ENCODE measurements at places on chromosomes 7 and 10.

DNA sequence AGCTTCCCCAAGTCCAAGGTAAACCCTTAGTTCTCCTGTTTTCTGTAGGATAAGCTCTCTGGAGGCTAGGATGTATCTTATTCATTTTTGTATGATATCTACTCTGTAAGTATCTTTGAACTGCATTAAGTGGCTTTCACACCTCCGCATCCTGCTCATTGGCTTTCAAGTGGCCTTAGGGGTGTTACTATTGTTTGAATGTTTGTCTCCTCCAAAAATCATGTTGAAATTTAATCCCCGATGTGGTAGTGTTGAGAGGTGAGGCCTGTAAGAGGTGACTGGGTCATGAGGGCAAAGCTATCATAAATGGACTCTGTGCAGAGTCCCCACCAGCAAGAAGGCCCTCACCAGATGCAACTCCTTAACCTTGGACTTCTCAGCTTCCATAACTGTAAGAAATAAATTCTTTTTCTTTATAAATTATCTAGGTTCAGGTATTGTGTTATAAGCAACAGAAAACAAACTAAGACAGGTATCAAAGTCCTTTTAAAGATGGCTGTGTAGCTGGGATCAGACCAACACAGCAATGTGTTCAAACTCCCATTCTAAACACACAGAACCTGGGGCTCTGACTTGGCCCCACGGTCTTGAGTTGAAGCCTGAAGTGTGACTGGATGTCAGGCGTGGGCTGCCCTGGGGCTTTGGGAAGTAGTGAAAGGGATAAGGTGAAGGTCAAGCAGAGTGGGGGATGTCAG lies 25.9 kb downstream of the TBXAS1 start:
- no peak for DNase-seq

GRCh38 chr10:121128164-121128563 lies 277.0 kb downstream of the WDR11 start:
- no peak for DNase-seq

DNA sequence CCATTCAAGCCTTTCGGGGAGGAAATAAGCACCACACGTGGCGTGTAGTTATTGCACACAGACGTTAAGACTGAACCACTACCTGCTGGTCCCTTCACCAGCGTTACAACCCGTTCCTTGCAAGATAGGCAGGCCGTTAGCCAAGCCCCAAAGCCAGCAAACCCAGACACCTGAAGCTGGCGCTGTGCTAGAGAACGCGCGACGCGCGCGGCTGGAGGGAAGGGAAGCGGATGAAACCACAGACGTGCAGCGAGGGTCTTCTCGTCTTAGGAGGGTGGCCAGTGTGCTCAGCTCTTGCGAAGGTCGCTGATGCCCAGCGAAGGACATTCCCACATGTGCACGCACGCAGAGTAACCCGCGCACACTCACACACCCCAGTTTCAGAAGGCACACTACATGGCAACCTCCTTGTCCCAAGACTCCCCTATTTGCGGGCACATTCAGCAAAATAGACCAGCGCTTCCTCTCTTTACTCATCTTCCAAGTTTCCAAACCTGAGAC lies 980 bp downstream of the TMEM26 start:
- DNase-seq: no peak

- DNase-seq: no peak
Observed at GRCh38 chr7:47556511-47557180, 25.3 kb downstream of the TNS3 start.

DNA sequence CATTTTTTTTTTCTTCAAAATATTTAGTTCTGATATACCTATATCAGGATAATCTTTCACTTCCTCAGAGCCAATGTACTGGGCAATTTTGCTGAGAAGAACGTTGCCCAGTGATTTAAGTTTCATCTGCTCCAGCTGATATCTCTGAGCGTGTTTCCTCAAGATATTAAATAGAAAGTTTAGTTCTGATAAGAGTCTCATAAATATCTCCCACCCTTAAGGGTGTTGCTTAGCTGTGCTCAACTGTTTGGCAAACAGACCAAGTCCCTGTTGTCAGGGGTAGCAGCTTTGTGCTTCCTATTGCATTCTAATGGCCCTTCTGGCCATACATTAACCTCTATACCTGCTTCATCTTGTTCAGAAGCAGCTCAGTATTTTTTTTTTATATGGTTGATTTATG lies 84.7 kb upstream of the GPR141 start:
- DNase-seq: no peak

GRCh38 chr10:14481014-14481413 lies 150.3 kb upstream of the FRMD4A start:
- no peak for DNase-seq

DNA sequence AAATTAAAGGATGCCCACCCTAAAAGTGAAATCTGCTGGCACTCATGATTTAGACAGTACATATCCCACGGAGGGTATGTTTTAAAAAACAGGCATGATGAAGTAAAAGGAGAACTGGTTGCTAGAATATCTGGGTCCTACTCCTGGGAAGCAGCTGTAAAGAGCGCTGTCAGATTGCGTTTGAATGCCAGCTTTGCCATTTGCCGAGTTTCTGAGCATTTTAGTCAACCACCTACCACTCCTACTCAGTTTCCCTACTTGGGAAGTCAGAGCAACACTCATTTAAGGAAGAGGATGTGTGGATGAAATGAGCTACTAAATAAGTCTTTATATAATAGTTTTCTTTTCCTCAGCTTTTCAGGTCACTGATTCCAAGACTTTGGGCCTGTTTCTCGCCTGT lies 1.1 kb upstream of the UMAD1 start:
- DNase-seq: no peak

- DNase-seq: no peak
Observed at GRCh38 chr7:156456503-156457115, 184.0 kb upstream of the RNF32 start.

DNA sequence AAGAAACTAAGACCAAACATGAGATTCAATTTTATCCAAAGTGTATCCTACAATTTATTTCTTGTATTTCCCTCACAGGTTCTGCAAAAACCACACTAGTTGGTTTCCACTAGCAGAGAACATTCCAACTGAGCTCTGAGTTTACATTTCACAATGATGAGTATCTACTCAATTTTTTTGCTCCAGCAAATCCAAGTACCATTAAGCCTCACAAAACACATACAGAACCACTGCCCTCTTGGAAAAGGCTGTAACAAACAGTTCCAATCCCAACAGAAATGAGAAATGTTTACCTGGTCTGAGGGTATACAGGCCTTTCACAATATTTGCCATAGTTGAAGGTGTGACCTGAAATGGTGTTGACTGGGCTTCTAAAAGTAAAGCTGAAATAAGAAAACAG lies 59.9 kb downstream of the CACUL1 start:
- DNase-seq: peak; percentile 77

GRCh38 chr10:126042354-126042753 lies 146.0 kb downstream of the FANK1 start:
- DNase-seq: no peak

DNA sequence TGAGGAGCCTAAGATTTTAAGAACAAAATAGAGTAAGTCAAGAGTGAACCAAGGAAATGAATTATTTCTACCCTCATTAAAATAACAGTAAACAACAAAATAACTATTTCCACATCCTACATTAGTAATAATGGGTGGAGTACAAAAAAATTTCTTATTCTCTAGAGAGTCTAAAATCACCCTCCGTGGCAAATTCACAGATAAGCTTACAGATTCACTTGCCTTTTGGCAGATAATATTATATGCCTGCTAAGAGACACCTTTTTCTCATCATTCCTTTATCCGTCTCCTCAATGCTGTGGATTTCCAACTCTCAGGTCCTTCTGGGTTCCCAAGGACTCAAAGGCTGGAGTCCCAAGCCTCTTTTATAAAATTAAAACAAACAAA lies 2.2 kb upstream of the EPC1 start:
- DNase-seq: no peak

DNA sequence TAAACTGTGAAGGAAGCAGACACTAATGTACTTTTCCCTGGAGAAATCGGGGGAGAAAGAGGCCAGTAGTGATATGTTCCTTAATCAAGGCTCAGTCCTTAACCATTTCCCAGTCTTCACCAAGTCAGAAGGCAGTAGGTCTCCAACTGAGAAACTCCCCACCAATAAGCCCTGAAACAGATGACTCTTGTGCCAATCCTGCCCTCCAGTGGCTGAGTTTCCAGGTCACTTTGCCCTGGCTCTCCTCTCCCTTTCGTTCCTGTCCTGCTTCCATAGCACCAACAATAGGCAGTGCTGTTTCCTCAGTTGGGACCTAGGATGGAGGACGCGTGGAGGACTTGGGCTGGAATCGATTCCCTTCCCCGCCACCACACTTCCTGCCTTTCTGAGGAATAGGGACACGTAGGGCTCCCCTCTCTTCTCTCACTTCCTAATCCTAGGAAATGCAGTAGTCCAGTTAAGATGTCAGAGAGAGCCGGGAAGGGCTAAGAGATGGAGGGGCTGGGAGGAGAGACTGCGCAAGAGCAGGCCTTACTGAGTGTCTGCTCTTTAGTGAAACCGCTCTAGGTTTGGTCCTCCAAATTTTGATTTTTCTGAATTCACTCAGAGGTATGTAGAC lies 23.4 kb downstream of the ATOH7 start:
- peak; percentile 74 for DNase-seq

GRCh38 chr7:55019191-55019690 lies 424 bp downstream of the EGFR start:
- DNase-seq: peak; percentile 20

GRCh38 chr7:7870555-7870954 lies 98.0 kb upstream of the GLCCI1 start:
- DNase-seq: no peak

DNA sequence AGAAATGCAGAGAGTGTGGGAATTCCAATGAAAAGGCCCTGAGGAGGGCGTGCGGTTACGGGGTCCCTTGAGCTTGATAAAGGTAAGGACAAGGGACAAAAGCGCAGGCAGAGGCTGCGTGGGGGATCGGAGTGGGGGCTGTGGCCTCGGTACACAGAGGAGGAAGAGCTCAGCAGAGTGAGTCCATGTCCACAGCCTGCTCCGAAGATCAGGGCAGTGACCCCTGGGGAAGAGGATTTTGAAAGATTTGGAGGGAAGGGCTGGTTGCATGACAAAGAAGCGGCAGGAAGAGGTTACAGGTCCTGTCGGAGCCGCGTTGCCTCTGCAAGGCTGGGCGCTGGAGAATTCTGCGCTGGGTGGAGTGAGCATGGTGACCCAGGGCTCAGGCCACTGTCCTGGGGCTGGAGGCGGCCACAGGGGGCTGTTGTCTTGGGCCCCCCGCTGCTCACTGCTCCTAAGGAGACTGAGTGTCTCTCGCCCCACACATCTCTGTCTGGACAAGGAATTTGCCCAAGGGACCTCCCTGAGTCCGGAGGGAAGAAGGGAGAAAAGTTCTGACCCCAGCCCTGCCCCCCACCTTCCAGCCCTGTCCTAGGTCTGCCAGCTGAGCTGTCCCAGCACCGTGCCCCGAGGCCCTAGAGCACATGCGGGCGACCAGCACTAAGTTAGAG lies 69.8 kb upstream of the INSIG1 start:
- no peak for DNase-seq

DNA sequence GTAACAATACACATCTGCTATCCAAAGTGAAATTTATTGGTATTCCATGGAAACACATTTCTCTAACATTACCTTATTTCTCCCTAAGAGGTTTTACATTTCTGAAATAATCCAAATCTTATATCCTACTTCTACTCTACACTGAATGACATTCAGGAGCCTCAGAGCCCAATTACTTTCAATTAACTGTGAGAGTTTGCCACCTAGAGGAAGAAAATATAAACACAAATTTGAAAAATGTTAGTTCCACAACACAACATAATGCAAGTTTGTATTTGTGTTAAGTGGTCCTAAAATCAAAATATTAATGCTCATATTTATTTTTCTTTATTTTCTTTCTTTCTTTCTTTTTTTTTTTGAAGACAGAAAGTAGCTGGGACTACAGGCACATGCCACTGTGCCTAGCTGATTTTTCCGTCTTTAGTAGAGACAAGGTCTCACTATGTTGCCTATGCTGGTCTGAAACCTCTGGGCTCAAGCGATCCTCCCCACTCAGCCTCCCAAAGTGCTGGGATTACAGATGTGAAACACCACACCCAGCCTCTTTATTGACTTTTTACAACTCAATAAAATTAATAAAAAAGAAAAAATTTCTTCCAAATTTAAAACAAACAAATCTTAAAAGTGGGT lies 46.0 kb downstream of the ATAD1 start:
- peak; percentile 46 for DNase-seq
